ENCODE measurements at places on chromosomes 4 and X. TPM values are rescaled to one million over a fixed set of nuclear protein-coding genes. Genes with fewer than 3 reads are reported as not detected.
A peak's percentile ranks its signal among the peaks of the same experiment; 100 is the strongest.

- H3K27ac ChIP-seq = peak overlapping the region; percentile 81
- H3K36me3 ChIP-seq = no peaks in the 10 kb centered on the region
- H3K4me1 ChIP-seq = peaks cover 10% of the 10 kb centered on the region
- peaks cover 25% of the 10 kb centered on the region for H3K27me3 ChIP-seq
Measured at GRCh38 chr4:74933562-74934015, 673 bp downstream of the PARM1 start.

DNA sequence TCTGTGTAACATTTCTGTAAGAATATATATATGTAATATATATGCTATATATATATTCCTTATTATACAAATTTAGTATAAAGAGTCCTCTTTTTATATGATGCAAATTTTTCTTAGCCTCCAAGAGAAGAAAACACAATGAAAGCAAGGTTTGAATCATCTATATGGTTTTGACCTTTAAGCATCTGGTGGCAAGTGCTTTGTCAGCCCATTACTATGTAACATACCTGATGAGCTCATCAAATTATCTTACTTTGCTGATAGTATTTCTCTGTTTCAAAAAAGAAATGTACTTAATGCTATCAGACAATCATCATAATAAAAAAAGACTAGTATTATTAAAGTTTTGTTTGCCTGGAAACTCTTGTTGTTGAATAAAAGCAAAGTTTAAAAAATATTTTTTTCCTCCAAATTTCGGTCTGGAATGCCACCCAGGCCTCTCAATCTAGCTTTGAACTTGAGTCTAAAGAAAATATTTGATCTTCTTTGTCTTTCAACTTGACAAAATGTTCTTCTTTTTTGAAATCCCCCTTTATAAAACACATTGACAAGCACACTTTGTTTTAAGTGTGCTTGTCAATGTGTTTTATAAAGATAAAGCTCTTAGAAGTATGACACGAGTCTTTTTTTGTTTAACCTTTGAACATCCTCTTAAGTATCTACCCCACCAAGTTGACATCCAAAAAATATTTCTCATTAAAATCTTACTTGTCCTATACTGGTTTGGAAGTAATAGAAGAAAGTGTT, 26.2 kb downstream of the ZNF330 start:
- H3K4me1 ChIP-seq = no peaks in the 10 kb centered on the region
- H3K27ac ChIP-seq = no peak overlapping the region
- H3K27me3 ChIP-seq = no peaks in the 10 kb centered on the region
- DNase-seq = no peak
- no peak overlapping the region for H3K4me3 ChIP-seq

GRCh38 chr4:70908993-70909556, 6.9 kb downstream of the MOB1B start:
- H3K36me3 ChIP-seq = no peaks in the 10 kb centered on the region
- H3K4me1 ChIP-seq = peaks cover 3% of the 10 kb centered on the region
- H3K27ac ChIP-seq = no peak overlapping the region
- no peak for DNase-seq

DNA sequence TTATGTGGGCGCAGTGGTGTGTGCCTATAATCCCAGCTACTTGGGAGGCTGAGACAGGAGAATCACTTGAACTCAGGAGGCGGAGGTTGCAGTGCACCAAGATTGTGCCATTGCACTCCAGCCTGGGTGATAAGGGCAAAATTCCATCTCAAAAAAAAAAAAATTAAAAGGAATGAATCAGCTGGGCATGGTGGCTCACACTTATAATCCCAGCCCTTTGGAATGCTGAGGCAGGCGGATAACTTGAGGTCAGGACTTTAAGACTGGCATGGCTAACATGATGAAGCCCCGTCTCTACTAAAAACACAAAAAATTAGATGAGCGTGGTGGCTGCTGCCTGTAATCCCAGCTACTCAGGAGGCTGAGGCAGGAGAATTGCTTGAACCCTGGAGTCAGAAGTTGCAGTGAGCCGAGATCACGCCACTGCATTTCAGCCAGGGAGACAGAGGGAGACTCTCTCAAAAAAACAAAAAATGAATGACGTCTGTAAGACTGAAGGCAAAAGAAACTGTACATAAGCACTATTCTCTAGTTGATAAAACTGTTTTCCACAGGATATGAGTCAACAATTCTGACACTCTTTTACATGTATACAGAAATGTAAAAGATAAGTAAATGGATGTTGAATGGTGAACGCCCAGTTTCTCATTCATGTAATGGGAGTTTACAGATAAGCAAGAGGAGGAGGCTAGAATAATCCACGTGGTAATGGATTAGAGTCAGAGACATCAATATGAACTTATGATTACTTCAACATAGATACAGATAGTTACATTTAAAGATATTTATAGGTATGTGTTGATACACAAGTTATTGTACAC, 22.2 kb downstream of the CENPC start:
- peaks cover 24% of the 10 kb centered on the region for H3K36me3 ChIP-seq
- no peaks in the 10 kb centered on the region for H3K27me3 ChIP-seq
- no peak for DNase-seq
- H3K27ac ChIP-seq = no peak overlapping the region
- no peaks in the 10 kb centered on the region for H3K4me1 ChIP-seq

DNA sequence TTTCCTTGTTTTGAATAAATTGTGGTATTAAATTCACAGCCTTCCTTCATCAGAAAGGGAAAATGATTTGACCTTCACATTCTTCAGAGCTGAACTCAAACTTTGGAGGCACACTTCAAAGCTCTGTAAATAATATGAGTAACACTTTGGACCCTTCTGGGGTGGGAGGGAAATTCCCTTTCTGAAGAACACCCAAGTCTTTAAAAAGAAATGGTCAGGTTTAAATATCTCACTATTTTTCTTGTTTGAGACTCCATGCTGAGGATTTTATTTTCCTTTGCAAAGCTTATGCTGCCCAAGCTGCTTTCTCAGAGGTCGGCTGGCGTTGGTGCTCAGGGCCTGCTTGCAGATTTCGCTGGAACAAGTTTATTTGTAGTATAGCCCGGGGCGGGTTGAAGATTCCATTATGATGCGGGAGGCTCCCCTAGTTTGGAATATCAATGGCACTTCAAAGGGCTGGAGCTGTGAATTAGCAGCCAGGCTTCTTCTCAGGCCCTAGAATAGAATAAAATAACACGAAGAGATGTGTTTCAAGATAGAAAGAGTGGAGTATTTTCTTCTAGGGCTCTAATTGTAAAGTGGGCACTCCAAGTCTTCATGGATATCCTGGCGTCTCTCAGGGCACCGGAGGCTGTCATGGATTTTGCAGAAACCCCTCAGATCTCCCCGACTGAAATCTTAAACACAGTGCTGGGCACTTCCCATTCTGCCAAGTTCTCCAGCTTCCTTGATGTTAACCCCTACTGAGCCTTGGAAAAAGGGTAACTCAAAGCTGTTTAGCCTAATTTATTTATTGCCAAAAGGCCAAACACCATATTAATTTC, 315.6 kb downstream of the GPAT3 start:
- no peak overlapping the region for H3K27ac ChIP-seq
- H3K36me3 ChIP-seq = no peaks in the 10 kb centered on the region
- H3K27me3 ChIP-seq = no peaks in the 10 kb centered on the region
- no peak overlapping the region for H3K4me3 ChIP-seq
- peaks cover 2% of the 10 kb centered on the region for H3K4me1 ChIP-seq

The UBE2K gene
- total RNA-seq = 51.4 TPM

The ITGB1BP2 gene
- 0.38 TPM for total RNA-seq

The SOX3 gene
- not detected for total RNA-seq
